A172 (cell line): ENCODE measurements at places on chromosomes 7 and 10. TPM values are rescaled to one million over a fixed set of nuclear protein-coding genes. Genes with fewer than 3 reads are reported as not detected.

PLAC9 gene
- total RNA-seq, result 0.21 TPM in 1 of 2 replicates, not detected in the other

MRPS24 gene
- total RNA-seq, result 230 and 294 TPM in 2 replicates

AKR1C8 gene
- total RNA-seq, result not detected in 2 replicates

NAT16 gene
- 0.93 TPM in 1 of 2 replicates, not detected in the other for total RNA-seq

BMPER gene
- total RNA-seq, result 0.34 and 0.55 TPM in 2 replicates

C7orf57 gene
- 0.62 and 1.6 TPM in 2 replicates for total RNA-seq

TMEM196 gene
- not detected in 2 replicates for total RNA-seq

POR gene
- total RNA-seq, result 70.9 and 72.6 TPM in 2 replicates

PTF1A gene
- total RNA-seq, result not detected in 2 replicates

ITIH5 gene
- total RNA-seq, result 0.09 and 0.14 TPM in 2 replicates

UROS gene
- total RNA-seq, result 98.4 and 101 TPM in 2 replicates

CPVL gene
- 27.5 and 30.2 TPM in 2 replicates for total RNA-seq

GRCh38 chr7:113294750-113295149, 176.4 kb upstream of the SMIM30 start:
- no peak for DNase-seq

- DNase-seq, result no peak
Observed at GRCh38 chr7:43942997-43943396, 16.8 kb downstream of the UBE2D4 start.

DNA sequence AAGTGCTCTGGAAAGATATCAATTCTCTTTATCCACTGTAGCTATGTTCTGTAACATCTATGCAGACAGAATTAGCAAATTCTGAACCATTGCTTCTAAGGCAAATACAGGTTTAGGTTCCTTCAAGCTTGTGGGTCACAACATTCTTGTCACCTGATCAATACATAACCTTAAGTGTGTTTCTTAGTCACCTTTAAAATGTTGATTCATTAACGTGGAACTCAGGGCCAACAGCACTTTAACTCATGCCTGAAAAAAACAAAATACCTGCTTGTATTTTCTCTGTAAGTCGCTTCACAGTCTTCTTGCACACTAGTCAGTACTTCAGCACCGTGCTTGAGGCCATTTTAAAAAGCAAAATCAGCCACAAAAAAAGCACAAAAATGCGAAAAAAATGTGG, 35.2 kb upstream of the TRIL start:
- DNase-seq, result no peak

DNA sequence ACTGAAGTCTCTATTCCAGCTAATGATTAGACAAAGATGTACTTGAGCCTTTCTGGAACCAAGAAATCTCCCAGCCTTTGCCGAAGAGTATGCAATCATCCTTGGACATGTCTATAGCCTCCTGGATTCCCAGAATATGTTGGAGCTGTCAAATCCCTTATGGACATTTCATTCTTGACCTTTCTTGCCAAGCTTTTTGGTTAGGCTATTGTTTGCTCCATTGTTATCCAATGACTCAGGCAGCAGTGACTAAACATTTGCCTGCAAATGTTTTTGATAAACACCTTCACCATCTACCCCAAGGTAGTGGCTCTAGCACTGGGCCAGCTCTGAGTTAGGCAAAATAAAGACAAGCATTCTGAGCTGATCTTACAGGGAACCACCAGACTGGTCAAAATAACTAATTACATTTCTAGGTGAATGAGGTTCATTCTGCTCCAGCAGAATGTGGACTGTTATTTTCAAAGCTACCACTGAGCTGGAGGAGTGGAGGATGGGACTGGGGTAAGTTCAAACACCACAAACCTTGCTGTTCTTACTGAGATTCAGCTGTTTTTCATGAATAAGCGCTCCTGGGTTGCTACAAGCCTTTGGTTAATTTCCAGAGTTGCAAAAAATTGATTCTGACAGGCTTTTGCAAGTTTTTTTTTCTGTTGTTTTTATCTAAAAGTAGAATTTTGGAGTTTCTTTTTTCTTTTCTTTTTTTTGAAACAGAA, 81.0 kb downstream of the TMEM270 start:
- peak; percentile 90 for DNase-seq

- no peak for DNase-seq
Observed at GRCh38 chr7:96700516-96700915, 9.1 kb downstream of the SEM1 start.

GRCh38 chr10:90480466-90480865, 377.4 kb downstream of the HTR7 start:
- no peak for DNase-seq

DNA sequence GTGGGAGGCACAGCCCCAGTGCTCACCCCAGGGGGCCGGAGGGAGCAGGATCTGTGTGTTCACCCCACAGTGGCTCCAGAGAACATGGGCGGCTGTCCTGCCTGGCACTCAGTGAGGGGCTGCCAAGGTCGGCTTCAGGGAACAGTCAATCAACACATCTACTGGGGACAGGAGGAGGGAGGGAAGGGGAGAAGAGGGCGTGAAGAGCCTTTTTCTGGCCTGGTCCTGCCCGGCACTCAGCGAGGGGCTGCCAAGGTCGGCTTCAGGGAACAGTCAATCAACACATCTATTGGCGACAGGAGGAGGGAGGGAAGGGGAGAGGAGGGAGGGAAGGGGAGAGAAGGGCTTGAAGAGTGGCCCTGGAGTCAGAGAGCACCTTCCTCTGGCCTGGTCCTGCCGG, 184.9 kb downstream of the ADARB2 start:
- DNase-seq, result no peak

- no peak for DNase-seq
Observed at GRCh38 chr10:79053481-79054202, 15.1 kb upstream of the ZMIZ1 start.

GRCh38 chr10:55410415-55410885, 609.4 kb upstream of the PCDH15 start:
- DNase-seq, result peak; percentile 58

DNA sequence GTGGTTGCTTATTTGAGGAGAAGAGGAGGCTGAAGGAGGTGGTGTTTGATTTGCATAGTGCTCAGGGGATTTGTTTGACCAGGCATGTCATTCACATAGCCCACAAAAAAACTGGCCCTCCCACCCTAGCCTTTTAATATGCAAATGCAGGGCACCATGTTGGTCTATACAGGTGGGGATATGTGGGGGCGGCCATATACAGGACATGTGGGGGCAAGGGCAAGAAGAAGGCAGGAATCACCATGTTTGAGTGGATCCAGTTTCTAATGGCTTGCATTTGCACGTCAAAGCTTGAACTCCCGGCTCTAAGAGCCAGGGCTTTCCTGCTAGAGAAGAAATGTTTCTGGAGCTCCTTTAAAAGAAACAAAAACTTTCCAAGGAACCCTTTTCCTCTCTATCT, 541.0 kb downstream of the ZWINT start:
- DNase-seq, result no peak

GRCh38 chr10:18044976-18045720, 93.4 kb downstream of the SLC39A12 start:
- peak; percentile 75 for DNase-seq

DNA sequence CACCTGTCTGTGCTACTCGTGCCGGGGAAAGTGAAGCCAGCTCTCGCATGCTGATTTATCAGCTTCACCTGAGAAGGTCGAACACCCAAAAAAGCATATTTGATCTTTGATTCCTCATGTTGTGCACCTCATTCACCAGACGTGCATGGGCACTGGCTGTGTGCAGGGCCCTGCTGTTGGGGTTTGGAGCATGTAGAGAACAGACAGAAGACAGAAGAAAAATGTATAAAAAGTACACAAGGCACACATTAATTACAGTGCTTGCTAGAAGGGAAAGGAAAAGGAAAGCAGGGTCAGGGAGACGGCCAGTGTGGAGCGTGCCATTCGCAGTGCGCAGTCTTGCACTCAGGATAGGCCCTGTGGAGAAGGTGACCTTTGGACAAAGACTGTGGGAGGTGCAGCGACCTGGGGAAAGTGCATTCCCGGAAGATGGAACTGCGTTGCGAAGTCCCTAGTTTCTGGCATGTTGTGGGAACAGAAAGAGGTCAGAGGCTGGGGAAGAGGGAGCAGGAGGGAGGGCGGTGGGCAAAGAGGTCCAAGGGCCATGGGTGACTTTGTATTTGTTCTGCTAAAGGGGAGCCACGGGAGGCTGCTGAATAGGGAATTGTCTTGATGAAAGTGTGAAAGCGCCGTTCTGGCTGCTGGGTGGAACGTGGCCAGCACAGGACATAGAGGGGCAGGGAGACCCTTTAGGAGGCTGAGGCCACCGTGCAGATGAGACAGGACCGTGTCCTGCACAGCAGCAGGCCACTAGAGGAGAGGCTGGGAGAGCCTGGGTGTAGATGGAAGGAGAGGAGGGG, 232.8 kb downstream of the GLRX3 start:
- no peak for DNase-seq

GRCh38 chr7:2886391-2886790, 42.3 kb upstream of the GNA12 start:
- DNase-seq, result no peak

DNA sequence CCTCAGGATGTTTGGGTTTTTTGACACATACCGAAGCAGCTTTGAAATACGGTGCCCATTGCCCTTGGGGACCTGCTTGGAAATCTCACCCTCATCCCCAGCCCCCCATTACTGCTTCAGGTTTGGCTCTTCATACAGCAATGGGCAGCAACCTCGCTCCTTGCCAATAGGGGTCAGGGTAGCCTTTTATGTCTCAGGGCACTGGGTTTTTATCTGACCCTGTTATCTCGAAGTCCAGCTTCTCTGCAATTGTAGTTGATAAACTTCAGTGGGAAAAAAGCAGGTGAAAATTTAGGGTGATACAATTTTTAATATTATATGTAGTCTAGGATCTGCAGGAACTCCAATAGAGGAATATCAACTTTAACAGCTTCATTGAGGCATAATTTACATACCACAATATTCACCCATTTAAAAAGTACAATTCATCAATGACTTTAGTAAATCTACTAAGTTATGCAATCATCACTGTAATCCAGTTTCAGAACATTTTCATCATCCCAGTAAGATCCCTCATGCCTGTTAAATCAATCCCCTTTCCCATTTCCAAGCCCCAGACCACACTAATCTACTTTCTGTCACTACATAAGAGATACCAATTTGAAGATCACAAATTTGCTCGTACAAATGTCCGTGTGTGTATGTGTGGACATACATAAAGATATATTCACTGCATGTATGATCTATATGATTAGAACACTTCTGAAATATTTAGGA, 386.2 kb downstream of the KCNMA1 start:
- peak; percentile 66 for DNase-seq

GRCh38 chr7:21261627-21262594, 166.0 kb upstream of the SP4 start:
- DNase-seq, result peak; percentile 59

DNA sequence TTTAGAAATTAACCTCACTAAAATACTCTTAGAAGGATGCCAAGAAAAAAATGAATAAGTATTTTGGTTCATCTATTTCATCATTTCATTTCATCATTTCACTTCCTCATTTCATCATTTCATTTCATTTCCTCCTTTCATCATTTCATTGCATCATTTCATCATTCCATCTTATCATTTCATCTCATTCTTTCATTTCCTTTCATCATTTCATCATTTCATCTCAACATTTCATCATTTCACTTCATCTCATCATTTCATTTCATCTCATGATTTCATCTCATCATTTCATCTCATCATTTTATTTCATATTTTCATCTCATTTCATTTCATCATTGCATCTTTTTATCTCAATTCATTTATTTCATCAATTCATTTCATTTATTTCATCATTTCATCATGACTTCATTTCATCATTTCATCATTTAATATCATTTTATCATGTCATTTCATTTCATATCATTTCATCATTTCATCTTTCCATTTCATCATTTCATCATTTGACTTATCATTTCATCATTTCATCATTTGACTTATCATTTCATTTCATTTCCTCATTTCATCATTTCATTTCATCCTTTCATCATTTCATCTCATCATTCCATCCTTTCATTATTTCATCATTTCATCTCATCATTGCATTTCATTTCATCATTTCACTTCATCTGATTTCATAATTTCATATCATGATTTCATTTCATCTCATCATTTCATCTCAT, 129.9 kb downstream of the ZNF92 start:
- DNase-seq, result no peak

DNA sequence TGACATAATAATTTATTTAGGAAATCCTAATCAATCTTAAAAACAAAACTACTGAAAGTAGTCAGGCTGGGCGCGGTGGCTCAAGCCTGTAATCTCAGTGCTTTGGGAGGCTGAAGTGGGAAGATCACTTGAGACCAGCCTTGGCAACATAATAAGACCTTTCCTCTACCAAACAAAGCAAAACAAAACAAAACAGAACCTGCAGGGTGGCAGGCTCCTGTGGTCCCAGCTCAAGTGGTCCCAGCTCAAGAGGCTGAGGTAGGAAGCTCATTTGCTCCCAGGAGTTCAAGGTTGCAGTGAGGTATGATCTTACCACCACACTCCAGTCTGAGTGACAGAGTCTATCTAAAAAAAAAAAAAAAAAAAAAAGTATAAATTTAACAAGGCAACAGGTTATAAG, 748.0 kb downstream of the CNTNAP2 start:
- DNase-seq, result no peak

DNA sequence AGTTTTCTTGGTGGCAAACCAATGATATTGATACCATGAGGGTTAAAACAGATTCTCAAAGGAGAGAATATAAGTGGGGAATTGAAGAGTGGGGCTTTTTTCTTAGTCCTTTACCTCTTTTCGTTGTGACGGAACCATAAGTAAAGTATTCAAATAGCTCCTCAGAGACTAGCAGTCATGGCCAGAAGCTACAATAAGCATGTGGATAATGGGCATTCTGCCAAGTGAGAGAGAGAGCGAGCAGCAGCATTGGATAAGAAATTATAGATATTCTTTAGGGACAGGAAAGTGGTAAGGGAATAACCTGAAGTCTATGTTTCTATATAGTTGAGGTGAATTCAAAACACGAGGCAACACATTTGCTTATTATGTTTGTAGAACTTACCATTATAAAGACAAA, 235.1 kb downstream of the SEMA3E start:
- DNase-seq, result no peak

DNA sequence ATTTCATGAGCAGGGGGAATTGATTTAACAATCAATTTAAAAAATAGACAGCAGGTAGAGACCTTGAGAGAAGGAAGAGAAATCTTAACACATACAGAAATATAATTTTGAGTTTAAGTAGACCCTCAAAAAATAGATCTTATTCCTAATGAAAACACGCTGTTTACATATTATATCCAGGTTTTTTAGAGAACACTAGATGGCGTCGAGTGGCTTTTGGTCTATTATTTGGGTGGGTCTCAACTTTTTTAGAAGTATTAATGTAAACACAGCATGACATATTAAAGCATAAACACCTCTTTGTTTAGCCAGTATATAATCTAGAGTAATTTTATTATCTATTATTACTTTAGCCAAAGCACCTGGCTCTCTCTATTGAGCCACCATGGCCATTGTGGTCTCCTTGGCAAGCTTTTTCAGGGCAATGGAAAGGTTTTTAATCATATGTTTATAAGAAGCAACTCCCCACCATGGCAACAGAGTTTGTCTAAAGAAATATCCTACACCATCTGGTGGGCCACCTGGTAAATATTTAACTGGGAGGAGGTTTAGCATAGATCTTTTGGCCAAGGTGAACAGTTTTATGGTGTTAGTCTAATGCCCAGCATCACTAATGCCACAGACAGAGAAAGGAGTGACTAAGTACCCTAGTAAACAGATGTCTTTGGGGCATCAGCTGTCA, 59.7 kb upstream of the PRSS1 start:
- no peak for DNase-seq
